ENCODE measurements at places on chromosomes 6 and 20.

DNA sequence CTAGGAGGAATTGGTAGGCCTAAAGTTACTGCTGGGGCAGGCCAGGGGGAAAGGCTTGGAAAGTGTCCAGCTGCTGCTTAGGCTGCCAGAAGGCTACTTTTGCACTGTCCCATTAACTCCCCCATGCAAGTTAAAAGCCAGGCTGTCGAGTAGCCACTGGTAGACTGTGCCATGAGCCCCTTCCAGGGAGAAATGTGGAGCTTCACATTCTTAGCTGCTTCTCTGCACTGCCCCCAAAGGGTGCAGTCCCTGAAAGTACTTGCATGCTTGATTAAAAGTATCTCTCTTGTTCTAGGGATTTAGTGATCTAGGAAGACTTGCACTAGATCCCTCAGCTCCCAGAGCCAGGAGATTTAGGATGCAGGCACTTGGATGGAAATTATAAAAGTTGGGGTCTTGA, 57.3 kb downstream of the CDC5L start:
- no peak for DNase-seq

- DNase-seq, result no peak
Observed at GRCh38 chr6:11387707-11388430, 149.7 kb upstream of the TMEM170B start.

DNA sequence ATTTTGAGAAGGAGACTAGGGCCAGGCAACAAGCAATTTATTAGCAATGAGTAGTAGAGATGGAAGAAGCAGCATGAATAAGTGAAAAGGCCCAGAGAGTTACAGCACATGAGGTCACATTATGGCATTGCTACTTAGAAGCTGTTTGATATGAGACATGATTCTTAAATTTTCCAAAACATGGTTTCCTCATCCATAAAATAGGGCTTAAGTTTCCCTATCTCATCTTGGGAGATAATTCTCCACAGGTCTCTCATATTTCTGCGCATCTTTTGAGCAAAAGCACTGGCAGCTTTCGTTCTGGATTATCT, 656.1 kb downstream of the EPHA7 start:
- DNase-seq, result no peak

DNA sequence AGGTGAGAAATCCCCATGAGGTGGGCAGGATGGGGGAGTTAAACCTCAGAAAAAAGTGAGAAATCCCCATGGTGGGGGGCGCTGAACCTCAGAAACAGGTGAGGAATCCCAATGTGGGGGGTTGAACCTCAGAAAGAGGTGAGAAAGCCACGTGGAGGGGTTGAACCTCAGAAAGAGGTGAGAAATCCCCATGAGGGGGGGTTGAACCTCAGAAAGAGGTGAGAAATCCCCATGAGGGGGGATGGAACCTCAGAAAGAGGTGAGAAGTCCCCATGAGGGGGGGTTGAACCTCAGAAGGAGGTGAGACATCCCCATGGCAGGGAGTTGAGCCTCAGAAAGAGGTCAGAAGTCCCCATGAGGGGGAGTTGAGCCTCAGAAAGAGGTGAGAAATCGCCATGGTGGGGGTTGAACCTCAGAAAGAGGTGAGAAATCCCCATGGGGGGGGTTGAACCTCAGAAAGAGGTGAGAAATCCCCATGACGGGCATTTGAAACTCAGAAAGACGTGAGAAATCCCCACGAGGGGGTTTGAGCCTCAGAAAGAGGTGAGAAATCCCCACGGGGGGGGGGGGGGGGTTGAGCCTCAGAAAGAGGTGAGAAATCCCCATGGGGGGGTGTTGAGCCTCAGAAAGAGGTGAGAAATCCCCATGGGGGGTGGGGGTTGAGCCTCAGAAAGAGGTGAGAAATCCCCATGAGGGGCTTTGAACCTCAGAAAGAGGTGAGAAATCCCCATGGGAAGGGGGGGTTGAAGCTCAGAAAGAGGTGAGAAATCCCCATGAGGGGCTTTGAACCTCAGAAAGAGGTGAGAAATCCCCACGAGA, 14.3 kb upstream of the GOPC start:
- no peak for DNase-seq

DNA sequence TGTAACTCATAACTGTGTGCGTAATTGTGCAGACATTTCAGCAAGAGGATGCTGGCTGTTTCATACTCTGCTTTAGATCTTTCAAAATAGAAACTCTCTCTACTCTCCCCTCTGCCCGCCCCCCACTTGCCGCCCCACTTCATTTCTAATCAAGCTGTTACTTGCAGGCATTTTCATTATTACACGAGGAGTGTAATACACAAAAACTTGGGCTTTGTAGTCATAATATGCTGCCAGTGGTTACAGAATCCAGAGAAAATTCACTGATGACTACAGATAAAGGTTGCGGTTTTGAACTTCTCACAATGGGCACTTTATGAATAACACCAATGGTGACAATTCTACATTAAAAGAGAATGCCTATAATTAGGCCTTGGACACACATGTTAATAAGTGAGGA, 194.0 kb upstream of the POU3F2 start:
- DNase-seq, result no peak

DNA sequence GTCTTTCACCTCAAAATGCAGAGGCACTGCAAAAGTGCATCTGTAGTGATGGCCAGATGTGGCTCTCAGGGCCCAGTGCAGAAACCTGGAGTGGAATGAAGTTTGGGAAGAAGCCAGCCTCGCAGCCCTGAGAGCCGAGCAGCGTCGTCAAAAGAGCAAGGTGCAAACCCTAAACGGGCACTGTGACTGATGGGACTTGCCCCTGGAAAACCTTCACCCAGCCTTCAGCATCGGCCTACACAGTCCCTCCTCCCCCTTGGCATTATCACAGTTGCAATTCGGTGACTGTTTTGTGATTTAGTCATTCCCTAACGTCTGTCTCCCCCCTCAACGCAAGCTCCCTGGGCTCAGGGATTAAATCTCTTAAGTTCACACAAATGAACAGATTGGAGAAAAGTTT, 38.6 kb downstream of the TAF4 start:
- DNase-seq, result no peak

- no peak for DNase-seq
Observed at GRCh38 chr6:158572653-158573541, 13.0 kb downstream of the TMEM181 start.

DNA sequence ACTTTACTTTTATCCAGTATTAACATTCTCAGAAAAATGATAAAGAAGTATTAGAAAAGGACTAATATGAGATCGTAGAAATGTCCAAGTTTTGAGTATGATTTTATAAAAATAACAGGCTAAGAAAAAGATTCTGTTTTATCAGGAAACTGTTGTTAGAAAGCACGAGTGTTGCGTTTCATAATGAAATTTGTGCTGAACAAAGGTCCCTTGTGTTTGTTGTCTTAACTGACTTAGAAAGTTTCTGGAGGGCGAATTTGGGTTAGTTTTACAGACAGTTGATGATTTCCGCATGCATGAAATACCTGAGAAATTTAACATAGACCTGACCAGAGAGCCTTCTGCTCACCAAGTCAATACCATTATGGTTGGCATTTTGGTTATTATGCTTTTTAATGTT, 136.0 kb downstream of the FNDC1 start:
- no peak for DNase-seq

DNA sequence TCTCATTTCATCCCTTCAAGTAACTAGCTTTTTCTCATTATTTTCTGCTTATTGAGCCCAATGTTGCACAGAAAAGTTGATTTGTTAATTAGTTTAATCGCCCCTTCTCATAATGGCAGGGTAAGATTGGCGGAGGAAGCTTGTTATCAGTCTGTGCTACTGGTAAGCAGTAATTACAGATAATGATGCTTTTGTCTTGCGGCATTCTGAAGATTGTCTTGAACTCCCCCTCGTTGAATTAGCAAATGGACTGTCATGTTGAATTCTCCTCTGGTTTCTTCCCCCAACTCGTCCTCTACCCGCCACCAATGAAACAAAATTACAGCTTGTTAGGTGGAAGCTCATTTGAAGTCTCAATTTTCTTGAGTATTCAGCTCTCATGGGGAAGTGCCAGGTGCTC, 39.4 kb downstream of the PRDM13 start:
- DNase-seq, result no peak

- no peak for DNase-seq
Observed at GRCh38 chr6:93453956-93454355, 34.6 kb upstream of the EPHA7 start.

DNA sequence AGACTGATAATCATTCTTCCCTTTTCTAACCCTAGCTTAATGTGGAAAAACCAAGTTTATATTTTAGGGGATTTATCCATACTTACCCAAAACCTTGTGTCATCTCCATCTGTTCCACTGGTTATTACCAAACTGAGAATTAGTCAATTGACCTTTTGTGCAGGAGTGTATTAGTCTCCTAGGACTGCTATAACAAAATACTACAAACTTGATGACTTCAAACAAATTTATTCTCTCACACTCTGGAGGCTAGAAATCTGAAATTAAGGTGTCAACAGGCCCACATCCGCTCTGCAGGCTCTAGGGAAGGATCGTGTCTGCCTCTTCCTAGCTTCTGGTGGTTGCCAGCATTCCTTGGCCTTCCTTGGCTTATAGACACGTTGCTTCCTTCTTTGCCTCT, 12.7 kb upstream of the GMDS start:
- no peak for DNase-seq

- DNase-seq, result peak; percentile 49
Observed at GRCh38 chr20:59645271-59645670, 40.9 kb downstream of the PHACTR3 start.

DNA sequence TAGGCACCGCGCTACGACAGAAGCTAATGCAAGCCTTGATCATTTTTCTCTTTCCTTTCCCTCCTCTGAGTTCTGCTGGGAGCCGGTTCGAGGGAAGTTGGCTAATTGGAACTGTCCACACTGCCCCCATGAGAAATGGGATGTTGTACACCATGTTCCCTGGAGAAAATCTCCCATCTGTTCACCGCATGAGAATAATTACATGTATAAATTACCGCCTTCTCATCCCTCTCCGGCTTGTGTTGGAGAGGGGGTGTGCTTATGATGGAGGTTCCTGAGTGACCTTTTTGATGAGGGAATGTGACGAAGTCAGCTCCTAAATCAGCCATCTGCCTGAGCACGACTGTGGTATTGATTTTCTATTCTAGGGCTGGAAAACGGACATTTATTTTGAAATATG, 320.2 kb upstream of the SULF2 start:
- DNase-seq, result no peak

DNA sequence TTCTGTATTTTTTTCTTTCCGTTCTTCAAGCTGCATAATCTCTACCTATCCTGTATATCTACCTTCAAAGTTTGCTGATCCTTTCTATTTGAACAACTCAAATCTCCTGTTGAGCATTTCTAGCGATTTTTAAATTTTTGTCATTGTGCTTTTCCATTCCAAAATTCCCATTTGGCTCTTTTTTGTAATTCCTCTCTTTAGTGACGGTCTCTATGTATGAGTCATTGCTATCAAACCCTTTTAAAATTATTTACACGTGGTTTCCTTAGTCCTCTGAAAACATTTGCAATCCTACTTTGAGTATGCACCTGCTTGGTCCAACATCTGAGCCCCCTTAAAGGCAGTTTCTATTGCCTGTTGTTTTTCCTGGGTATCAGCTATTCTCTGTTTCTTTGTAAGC, 100.5 kb upstream of the FOXC1 start:
- no peak for DNase-seq
